ENCODE measurements at places on chromosomes 13 and 19. TPM values are rescaled to one million over a fixed set of nuclear protein-coding genes. Genes with fewer than 3 reads are reported as not detected.

GRCh38 chr13:25252225-25252624 lies 35.1 kb downstream of the MTMR6 start:
- no peak for DNase-seq

- peak; percentile 17 for DNase-seq
Measured at GRCh38 chr19:33063356-33063752, 1.3 kb downstream of the RHPN2 start.

GRCh38 chr13:28031896-28032288 lies 43.4 kb upstream of the URAD start:
- no peak for DNase-seq

DNA sequence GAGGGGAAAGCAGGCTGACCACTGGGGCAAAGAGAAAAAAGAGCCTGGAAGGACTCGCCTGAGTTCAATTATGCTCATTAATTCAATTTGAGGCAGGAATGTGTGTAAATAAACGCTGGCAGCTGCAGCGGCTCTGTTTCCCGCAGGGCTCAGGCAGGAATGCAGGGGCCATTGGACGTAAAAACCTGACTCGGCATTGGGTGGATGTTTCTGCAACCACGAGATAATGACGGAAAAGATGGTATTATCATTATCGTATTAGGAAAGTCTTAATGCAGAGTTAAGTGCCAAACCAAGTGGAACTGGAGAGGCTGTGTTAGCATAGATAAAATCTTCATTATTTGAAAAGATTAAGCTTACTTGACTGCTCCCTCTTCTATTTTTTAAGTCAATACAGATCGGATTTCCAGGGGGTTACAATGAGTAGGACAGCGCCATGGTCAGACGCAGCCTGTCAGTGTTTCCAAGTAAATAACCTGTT lies 169.8 kb downstream of the SHISA2 start:
- no peak for DNase-seq

Gene BLVRB
- total RNA-seq = 150 TPM

GRCh38 chr13:111953546-111954178 lies 113.3 kb upstream of the SOX1 start:
- no peak for DNase-seq

GRCh38 chr19:28737021-28737895 lies 475.7 kb downstream of the UQCRFS1 start:
- DNase-seq = no peak

Gene ZNF77
- 3.8 TPM for total RNA-seq
